NCI-H2029 treated with DMSO at 0.1 percent for 48 hours (cell line): ENCODE measurements at places on chromosomes 13 and 19.

DNA sequence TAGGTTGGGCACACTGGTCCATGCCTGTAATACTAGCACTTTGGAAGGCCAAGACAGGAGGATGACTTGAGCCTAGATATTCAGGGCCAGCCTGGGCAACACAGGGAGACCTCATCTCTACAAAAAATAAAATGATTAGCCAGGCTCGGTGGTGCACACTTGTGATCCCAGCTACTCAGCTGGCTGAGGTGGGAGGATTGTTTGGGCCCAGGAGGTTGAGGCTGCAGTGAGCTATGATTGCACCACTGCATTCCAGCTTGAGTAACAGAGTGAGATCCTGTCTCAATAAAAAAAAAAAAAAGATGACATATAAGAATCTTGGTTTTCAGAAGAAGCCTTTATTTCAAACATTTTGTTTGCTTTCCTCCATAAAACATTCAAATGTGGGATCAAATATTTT lies 178.0 kb downstream of the LIG4 start:
- DNase-seq, result no peak

DNA sequence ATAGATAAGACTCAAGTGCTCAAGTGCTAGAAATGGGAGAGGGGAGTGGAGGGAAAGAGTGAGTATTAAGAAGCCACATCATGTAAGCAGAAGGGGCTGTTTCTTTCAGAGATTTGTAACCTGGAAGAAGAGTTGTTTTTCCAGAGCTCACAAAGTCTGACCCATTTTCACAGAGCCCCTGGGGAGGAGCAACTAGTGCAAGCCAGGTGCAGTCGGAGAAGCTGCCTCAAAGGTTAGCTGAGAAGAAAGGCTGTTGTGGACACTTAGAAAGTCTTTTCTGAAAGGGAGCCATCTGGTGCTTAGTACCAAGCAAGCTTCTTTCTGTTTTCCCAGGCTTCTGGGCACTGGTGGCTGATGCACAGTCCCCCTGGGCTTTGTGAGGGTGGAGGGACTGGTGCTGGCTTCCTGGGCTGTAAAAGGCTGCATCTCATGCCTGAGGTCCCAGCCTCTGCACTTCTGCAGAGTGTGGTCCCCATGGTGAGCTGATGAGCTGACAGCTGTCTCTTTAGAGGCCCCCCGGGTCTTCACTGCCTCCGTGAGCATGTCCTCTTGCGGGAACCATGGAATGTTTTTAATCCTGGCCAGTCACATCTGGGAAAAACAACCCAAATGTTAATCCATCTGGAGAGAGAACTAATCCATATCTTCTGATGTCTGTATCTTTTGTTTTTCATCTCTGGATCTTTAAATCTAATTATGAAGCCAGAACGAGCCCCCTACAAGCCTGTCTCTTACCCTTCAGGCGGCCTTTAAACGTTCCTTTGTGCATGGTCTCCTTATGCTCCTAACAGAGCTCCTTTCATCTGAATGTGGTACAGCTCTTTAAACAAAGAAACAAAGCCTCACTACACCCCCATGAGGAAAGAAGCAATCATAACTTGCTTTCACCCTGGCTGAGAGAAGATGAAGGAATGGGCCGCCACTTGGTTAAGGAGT lies 40.2 kb downstream of the OLFM4 start:
- DNase-seq, result no peak

DNA sequence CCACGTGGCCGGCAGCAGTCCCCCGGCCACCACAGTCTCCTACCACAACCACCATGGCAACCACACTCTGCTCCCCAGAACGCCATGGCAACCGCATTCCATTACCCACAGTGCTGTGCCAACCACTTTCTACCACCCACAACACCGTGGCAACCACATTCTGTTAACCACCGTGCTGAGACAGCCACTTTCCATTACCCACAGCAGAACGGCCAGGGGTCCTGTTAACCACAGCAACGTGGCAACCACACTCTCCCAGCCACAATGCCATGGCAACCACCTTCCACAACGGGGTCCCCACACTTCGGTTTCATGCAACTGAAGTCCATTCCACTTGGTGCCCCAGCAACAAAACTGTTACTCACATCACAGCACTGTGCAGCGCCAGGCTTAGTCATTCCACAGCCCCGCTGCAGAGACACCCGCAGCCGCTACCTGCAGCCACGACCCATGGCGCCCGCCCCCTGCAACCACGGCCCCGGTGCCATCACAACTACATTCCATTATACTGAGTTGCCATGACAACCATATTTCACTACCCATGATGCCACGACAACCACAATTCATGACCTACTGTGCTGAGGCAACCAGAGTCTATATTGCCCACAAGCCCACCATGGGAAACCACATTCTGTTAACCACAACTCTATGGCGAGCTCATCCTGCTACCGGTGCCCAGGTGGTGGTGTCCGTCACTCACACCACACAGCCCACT lies 10.0 kb downstream of the DPF1 start:
- DNase-seq, result no peak

DNA sequence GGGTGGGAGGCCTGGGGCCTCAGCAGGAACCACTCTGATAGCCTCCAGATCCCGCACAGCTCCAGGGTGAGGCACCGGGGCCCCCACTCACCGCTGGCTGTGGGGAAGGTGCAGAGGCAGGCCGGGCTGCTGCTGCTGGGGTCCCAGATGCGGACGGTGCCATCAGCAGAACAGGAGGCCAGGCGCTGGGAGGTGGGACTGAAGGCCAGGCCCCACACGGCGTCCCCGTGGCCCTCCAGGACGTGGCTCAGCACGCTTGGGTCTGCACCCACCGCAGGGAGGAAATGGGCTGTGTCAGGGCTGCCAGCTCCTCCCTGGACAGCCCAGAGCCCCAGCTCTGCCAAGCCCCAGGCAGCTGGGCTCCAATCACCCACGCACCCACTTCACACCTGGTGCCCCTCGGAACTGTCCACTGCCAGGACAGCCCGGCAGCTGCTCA lies 6.1 kb upstream of the PRKD2 start:
- DNase-seq, result no peak
